ENCODE measurements at places on chromosomes 12 and 14.

DNA sequence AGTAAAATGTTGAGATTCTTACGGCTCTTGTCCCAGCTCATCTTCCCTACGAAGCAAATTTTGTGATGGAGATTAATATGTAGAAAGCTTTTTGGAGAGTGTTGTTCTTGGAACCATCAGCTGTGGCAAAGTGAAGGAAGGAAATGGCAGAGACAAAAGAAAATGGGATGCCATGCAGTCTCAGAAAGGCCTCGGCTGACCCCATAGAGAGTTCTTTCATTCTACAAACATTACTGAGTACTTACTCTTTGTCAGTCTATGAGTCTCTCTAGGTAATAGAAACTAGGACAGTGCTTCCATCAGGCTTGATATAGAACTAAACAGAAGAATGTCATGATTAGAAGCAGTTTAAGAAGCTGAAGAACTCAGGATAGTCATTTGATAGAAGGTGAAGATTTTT, 134.1 kb downstream of the PLEKHA5 start:
- DNase-seq = no peak

- DNase-seq = no peak
These were observed 38.0 kb downstream of the CHST11 start for GRCh38 chr12:104494793-104495158.

DNA sequence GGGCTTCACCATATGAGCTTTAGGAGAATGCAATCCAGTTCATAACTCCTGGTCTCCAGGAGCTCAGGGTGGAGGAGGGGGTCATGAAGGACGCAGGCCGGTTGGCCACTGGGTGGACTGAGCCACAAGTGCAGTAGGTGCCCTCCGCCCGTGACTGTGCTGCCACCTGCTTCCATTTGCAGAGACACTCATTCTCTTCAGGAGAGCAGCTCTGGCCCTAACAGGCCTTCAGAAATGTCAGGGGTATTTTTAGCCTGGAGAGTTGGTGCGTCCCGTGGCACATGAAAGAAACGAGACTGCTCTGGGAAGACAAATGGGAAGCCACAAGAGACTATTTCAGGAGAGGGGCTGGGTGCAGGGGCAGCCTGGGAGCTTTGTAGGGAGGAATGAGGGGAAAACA, 74.6 kb upstream of the MYL2 start:
- DNase-seq = no peak

DNA sequence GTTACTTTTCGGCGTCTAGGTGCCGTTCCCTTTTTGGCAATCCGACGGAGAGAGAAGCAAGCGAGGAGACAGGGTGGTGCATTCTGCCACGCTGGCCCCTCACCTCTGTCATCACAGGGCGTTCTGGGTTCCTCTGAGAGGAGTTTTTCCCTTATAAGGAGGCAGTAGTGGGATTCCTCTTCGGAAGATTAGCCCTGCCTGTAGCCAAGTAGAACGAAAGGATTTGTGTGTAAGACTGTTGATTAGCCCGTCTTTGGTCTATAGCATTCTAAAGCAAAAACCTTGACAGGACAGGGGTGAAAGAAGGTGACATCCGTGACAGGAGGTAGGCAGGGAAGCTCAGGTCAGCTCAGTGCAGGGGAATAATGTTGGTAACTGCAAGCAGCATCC, 9.1 kb upstream of the NEMF start:
- no peak for DNase-seq

DNA sequence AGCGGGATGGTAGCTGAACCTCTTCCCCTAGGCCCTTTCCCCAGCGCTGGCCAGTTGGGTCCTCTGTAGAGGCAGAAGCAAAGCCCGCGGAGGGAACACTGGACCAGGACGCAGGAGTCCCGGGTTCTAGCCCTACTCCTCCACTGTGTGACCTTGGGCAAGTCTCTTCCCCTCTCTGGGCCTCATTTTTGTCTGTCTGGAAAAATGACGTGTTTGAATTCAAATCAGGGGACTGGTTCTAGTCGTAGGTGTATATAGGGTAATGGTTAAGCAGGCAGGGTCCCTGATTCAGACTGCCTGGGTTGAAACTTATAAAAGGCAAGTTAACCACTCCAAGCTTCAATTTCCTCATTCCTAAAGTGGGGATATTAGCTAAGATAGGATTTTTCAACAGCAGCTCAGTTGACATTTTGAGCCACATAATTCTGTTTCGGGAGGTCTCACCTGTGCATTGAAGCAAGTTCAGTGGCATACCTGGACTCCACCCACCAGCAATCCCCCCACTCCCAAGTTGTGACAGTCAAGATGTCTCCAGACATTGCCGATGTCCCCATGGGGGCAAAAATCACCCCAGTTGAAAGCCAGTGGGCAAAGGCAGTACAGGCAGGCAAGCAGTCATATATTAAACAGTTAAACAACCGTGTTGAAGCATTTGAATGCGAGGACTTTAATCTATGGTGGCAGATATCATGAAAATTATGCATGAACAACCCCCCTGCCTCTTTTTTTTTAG, 899 bp downstream of the TPCN1 start:
- DNase-seq = no peak

- no peak for DNase-seq
These were observed 50.4 kb downstream of the CYP46A1 start for GRCh38 chr14:99734406-99735051.

DNA sequence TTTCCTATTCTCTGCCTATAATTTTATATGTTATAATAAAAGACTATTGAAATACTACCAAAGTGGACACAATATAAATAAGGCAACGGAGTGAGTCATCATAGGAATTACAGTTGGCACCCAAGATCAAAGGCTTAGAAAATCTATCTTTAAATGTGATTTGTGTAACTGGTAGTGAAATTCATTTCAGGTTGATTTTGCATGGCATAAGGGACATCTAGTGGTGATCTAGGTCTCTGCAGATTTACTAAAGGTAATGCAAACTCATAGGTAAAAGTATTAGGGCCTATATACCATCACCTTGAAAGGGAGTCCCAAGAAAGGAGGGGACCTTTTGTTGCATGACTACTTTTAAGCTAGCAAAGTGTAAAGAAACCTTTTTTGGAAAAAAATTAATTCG, 527.2 kb downstream of the NRXN3 start:
- peak; percentile 14 for DNase-seq

DNA sequence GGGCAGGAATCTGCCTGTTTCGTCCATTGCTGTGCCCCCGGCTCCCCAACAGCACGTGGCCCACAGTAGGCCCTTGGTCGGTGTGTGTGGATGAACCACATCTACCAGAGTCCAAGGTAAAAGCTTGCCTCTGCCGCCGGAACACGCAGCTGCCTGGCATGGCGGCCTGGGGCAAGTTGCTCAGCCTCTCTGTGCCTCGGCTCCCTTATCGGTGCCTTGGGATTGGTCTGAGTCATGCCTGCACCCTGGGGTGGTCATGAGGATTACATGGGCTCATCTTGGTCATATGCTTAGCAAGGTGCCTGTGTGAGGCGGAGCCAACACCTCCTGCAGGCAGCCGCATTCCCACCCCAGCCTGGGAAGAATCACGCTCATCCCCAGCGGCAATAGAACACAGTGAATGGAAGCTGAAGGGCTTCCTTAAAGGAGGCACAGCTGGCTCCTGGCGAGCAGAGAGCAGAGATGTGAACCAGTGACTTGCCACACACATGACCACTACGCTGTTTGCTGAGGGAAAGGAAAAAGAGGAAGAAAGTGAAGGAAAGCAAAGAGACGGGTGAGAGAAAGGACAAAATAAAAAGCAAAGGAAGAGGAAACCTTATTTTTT, 5.5 kb upstream of the SCARB1 start:
- no peak for DNase-seq

- no peak for DNase-seq
These were observed 117.8 kb downstream of the ITPR2 start for GRCh38 chr12:26715232-26715631.

- no peak for DNase-seq
These were observed 113.6 kb downstream of the ALX1 start for GRCh38 chr12:85393606-85394005.

- DNase-seq = no peak
These were observed 19.6 kb downstream of the RMST start for GRCh38 chr12:97482143-97482693.

DNA sequence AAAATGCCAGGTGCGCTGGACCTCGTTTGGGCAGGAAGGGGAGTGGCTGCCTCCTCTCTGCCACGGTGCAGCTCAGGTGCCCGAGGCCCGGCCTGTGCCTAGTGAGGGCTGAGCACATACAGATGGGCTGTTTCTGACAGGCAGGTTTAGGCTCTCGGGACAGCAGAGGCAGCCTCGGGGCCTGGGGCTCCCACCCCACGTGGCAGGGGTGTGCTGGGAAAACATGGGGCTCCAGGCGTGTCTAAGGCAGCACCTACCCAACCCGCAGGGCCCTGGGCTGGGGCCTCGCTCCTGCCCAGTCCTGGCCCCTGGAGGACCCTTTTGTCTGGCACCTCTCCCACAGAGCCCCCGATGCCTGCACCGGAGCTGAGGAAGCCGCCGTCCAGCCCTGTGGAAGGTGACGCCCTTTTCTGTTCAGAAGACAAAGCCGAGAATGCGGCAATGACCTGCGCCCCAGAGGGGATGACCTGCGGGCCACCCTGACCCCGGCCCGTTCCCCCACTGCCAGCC, 76.4 kb upstream of the GALNT9 start:
- no peak for DNase-seq

GRCh38 chr12:104423809-104424208, 32.9 kb upstream of the CHST11 start:
- no peak for DNase-seq

GRCh38 chr12:53982648-53983567, 2.0 kb upstream of the HOXC10 start:
- DNase-seq = no peak

DNA sequence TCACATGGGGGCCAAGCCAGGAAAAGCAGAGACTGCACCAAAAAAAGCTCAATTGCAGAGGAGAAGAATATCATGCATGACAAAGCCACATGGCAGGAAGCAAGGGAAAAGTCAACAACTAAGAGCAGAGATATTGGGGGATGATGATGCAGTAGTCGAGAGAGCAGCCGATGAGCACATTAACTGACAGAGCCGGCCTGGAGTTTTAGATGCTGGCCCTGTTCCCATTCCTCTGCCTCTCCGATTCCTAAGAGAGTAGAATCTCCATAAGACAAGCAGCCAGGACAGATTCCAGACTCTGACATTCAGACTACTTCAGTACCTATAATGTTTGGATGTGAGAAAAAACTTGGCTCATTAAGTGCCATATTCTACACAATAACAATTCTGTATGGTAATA, 155.9 kb downstream of the KCNH5 start:
- no peak for DNase-seq

GRCh38 chr14:24925771-24926374, 124.1 kb downstream of the STXBP6 start:
- DNase-seq = peak; percentile 37

DNA sequence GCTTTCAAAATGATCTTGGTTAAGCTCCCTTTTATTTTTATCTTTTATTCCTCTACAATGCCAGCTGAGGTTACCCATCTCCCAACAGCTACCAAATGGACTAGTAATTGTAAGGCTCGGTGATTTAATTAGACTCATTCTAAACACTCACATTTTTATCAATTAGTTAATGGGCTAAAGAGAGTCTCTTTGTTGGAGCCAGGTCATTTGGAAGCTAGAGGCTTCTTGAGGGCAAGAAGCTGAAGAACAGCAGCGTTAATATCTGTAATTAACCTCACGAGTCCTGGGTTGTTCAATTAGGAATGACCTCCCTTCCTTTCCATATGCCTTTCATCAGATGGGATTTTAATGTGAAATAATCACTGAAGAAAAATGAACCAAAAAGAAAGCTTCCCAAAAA, 56.9 kb downstream of the OTX2 start:
- DNase-seq = no peak

GRCh38 chr12:109549613-109550270, 23.6 kb downstream of the MMAB start:
- DNase-seq = no peak

DNA sequence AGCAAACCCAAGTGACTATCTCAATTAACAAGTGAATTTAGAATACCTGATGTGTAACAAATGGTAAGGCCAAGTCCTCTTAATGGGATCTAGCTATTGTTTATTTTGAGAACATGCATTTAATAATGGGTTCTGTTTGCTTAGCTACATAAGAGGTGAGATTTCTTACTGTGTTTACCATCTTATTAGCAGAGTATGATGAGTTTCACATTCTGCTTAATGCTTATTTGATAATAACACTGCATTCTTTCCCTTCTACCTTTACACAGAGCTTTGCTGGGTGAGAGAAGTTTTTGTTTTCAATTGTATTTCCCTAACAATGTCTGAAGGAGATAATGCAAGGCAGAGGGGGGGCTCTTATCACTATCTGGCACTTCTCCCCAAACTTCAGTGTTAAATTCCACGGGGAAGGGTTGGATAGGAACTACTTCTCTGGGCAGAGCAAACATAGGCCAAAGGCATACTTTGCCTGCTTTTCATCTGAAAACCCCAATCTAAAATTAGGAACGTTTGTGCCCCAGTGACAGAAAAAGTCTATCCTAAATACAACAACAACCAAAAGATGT, 129.0 kb upstream of the ATXN7L3B start:
- DNase-seq = no peak

DNA sequence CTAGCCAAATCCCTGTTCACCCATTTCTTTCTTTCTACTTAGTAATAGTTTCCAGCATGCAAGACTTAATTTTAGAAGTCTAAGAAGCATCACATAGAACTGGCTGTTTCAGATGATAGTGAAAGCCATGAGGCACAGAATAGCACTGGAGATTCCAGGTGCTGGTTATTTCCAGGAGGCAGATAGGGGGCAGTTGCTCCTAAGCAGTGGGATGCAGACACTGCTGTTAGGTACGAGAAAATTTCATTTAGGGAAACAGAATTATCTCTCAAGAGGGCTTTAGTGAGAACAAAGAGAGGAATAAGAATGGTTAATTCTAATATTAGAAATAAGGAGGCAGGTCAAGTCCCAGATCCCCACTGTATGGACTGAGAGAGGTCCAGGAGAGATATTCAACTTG, 3.6 kb upstream of the MDGA2 start:
- no peak for DNase-seq

DNA sequence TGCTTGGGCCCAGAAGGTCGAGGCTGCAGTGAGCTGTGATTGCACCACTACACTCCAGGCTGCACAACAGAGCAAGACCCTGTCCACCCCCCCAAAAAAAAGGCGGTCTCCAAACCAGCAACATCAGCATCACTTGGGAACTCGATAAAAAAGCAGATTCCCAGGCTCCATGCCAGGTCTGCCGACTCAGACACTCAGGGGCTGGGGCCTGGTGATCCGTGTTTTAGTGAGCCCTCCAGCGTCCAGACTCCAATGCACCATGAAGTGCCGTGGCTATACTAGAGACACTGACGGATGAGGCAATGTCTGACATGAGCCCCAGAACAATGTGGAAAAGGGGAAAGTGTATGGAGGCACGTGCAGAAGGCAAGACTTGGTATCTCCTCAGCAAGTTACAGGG, 28.8 kb downstream of the SCARB1 start:
- no peak for DNase-seq

GRCh38 chr14:36975834-36976233, 196.6 kb downstream of the SLC25A21 start:
- no peak for DNase-seq

- DNase-seq = no peak
These were observed 221.1 kb upstream of the RGS6 start for GRCh38 chr14:71711125-71711524.

GRCh38 chr14:99790201-99790977, 2.8 kb upstream of the EML1 start:
- no peak for DNase-seq
